ENCODE measurements at places on chromosomes 6 and 20.
A peak's percentile ranks its signal among the peaks of the same experiment; 100 is the strongest.

DNA sequence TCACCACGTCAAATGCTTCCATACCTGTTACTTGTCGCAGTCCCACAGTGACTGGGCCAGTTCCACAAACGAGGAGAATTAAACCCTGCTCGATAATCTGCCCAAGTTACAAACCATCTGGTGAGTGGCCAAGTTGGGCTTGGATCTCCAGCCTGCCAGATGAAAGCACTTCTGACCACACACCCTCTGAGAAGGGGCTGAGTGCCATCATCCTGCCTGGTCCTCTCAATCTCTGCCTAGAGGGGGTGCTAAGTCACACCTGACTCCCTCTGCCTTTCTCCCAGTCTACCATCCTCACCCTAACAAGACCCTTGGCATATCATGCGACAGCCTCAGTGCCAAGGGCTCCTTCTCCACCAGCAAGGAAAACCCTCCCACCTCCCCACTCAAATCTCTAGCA is 15.8 kb downstream of the RRP36 start:
- DNase-seq: no peak

- peak; percentile 65 for DNase-seq
These were observed 744 bp downstream of the RAB23 start for GRCh38 chr6:57221191-57221935.

GRCh38 chr20:15242773-15243172 is 905.4 kb upstream of the FLRT3 start:
- no peak for DNase-seq

DNA sequence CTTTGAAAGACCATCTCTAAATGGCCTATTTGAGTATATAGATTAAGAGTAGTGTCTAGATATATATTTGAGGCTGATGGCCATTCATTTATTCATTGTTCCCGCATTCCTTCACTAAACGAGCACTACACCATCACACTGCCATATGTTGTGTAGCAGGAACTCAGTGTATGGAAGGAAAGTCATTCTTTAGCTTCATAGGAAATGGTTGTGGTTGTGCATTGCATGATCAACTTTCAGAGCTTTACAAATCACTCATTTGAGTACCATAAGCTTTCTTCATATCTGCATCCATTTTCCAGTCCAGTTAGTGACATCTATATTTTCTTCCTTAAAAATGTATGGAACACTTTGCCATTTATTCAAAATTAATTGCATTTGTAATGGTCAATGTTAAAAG is 97.9 kb downstream of the ARID1B start:
- DNase-seq: no peak

DNA sequence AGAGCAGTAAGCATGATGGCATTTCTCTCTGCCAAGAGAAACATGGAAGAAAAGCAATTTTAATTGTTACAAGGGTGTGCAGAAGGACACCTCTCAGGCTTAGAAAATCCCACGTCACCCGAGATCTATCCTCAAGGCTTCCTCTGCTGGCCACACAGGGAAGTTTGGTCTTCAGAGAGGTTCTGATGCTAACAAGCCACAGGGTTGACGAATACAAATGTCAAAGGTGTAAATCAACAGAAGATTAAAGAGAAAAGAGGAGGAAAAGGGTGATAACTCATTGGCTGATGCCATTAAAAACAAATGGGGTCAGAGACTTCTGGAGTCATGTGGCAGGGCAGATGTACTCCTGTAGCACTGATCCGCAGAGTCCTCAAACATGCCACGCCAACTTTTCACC is 33.6 kb upstream of the SPDEF start:
- no peak for DNase-seq

DNA sequence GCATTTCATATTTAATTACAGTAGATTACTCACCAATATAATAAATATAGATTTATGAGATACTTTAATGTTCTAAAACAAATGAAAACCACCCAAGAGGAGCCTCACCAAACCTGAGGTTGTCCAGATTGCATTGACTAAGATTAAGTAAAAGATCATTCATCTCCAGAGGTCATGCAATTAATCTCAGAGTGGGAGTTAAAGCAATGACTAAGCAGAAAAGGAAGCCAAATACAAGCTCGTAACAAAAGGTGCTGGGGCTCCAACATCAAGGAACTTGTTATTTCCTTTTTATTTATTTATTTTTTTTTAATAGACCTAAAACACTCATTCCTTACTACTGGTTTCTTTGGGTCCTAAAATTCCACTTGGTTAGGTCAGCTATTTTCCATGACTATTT is 57.7 kb downstream of the RSPO3 start:
- DNase-seq: no peak

- DNase-seq: no peak
These were observed 146.8 kb upstream of the SNX9 start for GRCh38 chr6:157676241-157676640.

- DNase-seq: no peak
These were observed 21.9 kb upstream of the C6orf141 start for GRCh38 chr6:49528571-49528970.

GRCh38 chr6:162526960-162527359 is 200.6 kb downstream of the PRKN start:
- no peak for DNase-seq

DNA sequence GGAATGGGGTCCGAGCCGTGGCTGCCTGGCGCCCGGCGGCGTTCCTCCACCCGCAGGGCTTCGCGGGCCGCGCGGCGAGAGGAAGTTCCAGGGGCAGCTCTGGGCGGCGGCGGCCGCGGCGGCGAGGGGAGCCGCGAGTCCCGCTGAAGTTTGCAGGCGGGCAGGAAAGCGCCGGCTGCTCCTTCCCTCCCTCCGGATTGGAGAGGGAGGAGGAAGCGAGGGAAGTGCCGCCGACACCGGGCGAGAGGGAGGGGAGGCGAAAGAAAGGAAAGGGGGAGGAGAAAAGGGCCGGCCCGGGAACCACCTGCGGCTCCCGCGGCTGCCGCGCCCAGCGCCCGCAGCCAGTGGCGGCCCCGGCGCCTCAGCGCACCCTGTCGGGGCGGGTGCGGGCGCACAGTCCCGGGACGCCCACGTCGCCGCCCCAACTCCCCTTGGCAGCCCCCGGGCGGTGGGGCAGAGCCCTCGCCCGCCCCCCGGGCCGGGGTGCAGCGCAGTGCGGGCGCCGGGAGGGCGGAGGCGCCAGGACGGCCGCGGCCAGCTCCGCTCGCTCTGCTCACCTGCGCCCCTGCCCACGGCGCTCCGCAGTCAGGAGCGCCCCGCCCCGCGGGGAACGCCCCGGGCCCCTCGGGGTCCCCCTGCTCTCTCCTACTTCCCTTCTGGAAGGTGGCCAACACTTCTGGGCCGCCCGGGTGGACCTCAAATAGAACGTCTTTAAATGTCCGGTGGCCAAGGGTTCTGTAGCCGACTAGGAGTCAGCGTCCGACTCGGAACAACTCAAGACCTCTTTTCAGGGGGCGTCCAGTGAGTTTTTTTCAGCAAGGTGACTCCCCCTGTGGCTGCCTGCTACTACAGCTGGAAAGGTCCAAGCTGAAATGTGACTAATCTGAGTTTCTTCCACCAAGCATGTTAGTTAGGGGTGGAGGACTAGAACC is 80.3 kb upstream of the CCDC28A start:
- peak; percentile 73 for DNase-seq
